Stimulated activated CD4-positive, alpha-beta T cell treated with anti-CD3 and anti-CD28 coated beads, Interleukin-15, amount 100 ng/mL, for 1 hour (primary cell): ENCODE measurements at places on chromosomes 2 and 18.

- no peak for DNase-seq
Measured at GRCh38 chr2:48440103-48440390, 89.9 kb upstream of the STON1 start.

GRCh38 chr2:120433816-120434290 is 87.9 kb downstream of the INHBB start:
- DNase-seq = no peak

DNA sequence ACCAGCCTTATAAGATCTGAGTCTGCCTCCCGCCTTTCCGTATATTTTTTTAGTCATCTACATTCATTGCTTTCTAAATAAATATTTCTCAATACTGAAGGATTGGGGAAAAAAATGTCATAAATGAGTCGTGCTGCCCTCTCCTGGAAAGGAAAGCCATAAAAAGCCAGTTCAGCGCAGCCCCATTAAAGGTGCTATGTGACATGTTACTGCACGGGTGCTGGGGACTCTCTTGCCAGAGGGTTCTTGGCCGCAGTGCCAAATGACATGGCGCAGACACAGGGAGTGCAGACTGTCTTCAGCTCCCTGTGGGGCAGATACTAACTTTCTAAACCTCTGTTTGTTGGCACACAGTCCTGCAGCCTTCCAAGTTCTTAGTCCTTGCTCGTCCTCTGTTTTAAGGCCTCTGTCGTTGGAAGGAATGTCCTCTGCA is 53.7 kb upstream of the MAP3K20 start:
- DNase-seq = no peak

DNA sequence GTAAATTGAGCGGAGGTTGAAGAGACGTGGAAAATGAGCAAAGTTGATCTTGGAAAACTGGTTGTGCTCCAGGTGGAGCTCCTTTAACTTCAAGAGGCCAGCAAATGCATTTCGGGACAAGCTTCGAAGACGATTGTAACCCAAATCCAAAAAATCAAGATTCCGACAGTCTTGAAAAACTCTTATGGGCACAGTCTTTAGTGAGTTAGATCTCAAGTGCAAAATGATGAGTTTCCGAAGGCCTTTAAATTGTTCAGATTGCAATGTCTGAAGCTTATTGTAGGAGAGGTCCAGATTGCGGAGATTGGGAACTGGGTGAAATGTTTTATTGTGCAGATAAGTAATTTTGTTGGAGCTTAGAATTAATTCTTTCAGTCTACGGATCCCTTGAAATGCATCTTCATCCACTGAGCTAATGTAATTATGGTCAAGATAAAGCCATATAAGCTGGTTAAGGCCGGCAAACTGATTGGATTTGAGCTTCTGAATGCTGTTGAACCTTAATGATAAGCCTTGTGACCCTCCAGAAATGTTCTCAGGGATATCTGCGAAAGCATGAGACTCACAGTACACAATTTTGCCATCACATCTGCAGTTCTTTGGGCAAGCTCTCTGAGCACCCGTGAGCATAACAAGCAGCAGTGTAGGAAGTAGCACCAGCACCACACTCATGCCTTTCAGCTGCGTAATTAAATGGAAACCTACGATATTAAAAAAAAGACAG is 2.9 kb downstream of the LRRTM4 start:
- DNase-seq = no peak

DNA sequence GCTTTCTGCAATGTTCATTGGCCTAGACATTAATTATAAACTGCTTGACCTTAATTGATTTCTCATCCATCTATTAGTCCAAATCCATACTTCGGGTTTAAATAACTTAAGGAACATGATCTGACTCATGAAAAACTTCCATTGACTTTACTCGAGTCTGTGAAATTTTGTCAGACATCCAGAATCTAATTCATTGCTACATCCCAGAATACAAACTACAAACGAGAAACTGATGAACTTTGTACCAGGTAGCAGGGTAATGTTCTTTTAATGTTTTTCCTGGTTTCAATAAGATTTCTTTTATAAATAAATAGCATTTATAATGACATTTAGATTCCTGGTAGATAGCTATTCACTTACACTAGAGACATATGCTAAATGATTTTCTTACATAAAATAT is 36.0 kb upstream of the IKZF2 start:
- no peak for DNase-seq
